ENCODE measurements at places on chromosomes 6 and 20. TPM values are rescaled to one million over a fixed set of nuclear protein-coding genes. Genes with fewer than 3 reads are reported as not detected.

HSD17B8 gene
- 9.5 TPM for polyA plus RNA-seq

RNASET2 gene
- 9.3 TPM for polyA plus RNA-seq

TRIM31 gene
- polyA plus RNA-seq = 3.3 TPM

CSNK2B gene
- 134 TPM for polyA plus RNA-seq

- no peak for DNase-seq
These were observed 20.6 kb upstream of the FABP7 start for GRCh38 chr6:122758927-122759334.

CSE1L gene
- polyA plus RNA-seq = 113 TPM

GRCh38 chr20:35179292-35180212, 7.7 kb downstream of the PROCR start:
- DNase-seq = no peak

DNA sequence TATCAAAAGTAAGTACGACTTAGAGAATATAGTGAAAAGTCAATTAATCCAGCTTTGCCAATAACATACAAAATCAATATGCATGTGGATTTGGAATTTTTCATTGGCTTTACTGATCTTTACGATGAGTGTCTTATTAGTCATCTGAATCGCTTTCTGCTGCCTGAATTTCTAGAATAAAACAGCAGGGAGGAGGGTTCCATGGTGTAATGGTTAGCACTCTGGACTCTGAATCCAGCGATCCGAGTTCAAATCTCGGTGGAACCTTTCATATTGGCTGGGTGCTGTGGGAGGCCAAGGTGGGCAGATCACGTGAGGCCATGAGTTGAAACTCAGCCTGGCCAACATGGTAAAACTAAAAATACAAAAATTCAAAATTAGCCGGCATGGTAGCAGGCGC, 448.8 kb downstream of the RNF144B start:
- DNase-seq = peak; percentile 15

DNA sequence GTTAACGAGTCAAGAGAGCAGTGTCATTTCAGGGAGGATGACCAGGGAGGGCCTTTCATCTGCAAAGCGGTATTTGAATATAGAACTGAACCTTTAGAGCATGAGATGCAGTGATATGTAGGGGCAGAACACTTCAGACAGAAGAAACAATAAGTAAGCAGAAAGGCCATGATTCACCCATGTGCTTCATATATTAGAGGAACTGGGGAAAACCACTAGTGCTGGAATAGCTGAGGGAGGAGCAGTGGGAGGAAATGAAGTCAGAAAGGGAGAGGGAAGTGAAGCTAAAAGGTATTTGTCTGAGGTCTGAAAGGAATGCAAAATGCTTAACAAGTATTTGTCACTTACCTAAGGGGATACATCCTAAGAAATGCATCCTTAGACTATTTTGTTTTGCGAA, 391.2 kb downstream of the ADGRB3 start:
- DNase-seq = no peak

DNA sequence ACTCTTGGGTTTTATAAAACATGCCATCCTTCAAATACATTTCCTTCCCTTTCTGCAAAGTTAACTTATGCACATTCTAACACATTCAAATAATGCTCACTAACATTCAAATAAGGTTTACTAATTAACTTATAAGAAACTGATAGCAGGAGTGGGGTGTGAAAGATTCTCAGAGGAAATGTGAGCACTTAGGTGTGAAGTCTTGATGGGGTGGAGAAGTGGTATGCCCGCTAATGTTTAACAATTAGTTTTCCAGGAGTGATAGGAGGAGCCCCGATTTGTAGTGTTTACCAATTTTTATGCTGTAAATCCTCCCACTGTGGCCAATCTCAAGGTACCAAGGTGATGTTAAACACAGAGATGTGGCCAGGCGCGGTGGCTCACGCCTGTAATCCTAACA, 18.3 kb upstream of the DSN1 start:
- no peak for DNase-seq

GRCh38 chr20:51036827-51037531, 14.1 kb upstream of the KCNG1 start:
- DNase-seq = no peak

SLC26A8 gene
- not detected for polyA plus RNA-seq

TIAM2 gene
- 2.5 TPM for polyA plus RNA-seq

- DNase-seq = no peak
These were observed 190.8 kb downstream of the MTFR2 start for GRCh38 chr6:136059308-136059707.

GRCh38 chr20:63850689-63851547, 10.4 kb upstream of the ABHD16B start:
- DNase-seq = no peak

GRCh38 chr20:9359561-9360308, 154.7 kb upstream of the LAMP5 start:
- DNase-seq = peak; percentile 60

GRCh38 chr6:150373260-150373701, 4.5 kb downstream of the IYD start:
- no peak for DNase-seq

TOMM6 gene
- 254 TPM for polyA plus RNA-seq

- DNase-seq = peak; percentile 24
These were observed 67.9 kb downstream of the ZHX3 start for GRCh38 chr20:41249411-41250281.

DNA sequence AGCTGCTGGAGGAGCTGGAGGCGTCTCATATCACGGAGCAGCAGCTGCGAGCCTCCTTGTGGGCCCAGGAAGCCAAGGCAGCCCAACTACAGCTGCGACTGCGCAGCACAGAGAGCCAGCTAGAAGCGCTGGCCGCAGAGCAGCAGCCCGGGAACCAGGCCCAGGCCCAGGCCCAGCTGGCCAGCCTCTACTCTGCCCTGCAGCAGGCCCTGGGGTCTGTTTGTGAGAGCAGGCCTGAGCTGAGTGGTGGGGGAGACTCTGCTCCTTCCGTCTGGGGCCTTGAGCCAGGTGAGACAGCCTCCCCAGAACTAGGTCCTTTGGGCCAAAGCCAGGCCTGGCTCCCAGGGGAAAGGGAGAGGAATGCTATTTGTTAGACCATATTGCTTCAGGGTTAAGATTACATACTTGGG, 31.7 kb downstream of the C20orf173 start:
- no peak for DNase-seq

GRCh38 chr6:83860359-83860755, 868 bp downstream of the CYB5R4 start:
- no peak for DNase-seq

HSF2 gene
- polyA plus RNA-seq = 9.2 TPM

GRCh38 chr6:157530126-157530525, 149.1 kb downstream of the ZDHHC14 start:
- DNase-seq = no peak

DNA sequence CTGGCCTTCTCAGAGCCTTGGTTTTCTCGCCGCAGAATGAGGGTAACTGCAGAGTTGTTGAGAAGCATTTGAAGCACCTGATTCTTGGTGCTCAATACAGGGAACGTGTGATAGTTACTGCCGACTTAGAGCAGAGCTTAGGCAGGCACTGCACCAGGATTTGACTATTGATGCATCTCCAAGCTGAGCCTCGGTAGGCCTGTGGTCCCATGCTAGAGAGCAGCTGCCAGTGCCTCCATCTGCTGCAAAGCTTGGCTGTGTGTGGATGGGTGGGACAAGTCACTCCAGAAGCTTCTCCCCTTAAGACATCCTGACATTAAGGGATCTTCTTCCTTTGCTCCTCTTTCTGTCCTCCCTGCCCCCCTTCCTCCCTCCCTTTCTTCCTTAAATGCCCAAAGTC, 40.9 kb downstream of the FAM209B start:
- DNase-seq = no peak

HLA-DMB gene
- 3.0 TPM for polyA plus RNA-seq

DNA sequence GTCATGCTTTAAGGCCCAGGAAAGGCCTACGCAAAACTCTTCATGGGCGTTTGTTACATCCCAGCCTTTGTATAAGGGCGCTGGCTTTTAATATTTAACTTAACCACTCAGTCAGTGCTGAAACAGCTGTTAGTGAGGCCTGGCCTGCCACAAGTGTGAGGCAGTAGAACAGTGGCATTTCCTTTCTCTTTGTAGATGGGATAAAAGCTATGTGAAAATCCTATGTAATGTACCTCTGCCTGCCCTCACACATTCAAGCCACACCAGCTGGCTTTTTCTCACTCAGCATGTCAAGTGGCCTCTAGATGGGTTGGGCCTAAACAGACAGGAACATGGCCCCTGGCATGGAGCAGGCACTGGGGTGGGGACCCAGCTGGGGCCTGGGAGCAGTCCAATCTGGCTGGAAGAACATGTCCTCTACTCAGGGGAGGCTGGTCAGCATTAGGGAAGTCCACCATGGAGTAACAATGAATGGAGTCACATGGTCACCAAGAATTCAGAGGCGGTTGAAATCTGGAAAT, 20.7 kb downstream of the CGA start:
- no peak for DNase-seq

FOXF2 gene
- 12.3 TPM for polyA plus RNA-seq

DNA sequence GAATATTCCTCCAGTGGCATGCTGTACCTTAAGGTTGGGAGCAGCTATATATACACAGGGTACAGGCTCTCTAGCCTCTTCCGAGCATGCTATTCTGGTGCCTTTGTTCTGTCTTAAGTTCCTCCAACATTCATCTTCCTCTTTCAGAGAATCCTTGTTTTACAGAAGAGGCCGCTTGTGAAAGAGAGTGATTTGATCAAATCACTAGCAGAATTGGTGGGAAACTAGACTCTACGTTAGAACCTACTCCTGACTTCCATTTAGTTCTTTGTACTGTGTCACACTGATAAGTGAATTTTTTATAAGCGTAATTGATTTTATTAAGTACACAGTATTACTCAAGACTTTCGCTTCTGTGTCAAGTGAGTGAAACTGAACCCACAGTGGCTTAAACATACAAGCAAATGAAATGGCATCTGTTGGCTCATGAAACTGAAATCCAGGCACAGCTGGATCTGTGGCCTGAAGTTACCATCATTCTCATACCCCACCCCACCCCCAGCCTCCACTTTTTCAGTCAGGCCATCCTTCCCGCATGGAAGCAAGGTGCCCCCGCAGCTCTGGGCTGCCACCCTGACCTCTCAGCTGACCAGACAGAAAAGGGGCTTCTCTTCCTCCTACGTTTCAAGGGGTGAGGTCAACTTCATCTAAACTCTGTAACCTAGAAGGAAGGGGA, 102.3 kb downstream of the RPP40 start:
- DNase-seq = no peak

- DNase-seq = no peak
These were observed 87.1 kb downstream of the BACH2 start for GRCh38 chr6:90209527-90209926.

DNA sequence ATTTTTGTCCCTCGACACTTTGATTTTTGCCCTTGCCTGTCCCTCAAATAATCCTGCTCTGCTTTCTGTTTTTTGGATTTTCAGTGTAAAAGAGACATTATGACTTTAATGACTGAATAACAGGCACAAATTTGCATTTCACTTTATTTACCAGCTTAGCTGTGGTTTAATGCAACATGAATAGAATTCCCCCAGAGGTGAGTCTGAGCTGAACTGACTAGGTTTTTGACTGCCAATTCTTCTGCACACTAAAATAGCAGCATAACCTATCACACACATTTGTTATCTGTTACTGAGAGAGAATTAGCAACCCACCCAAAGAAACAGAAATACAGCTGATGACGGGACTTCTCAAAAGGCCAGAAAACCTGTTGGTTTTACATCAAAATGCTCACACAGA, 3.9 kb upstream of the RBM24 start:
- DNase-seq = no peak

GRCh38 chr20:43244647-43245046, 54.9 kb upstream of the PTPRT start:
- no peak for DNase-seq

DNA sequence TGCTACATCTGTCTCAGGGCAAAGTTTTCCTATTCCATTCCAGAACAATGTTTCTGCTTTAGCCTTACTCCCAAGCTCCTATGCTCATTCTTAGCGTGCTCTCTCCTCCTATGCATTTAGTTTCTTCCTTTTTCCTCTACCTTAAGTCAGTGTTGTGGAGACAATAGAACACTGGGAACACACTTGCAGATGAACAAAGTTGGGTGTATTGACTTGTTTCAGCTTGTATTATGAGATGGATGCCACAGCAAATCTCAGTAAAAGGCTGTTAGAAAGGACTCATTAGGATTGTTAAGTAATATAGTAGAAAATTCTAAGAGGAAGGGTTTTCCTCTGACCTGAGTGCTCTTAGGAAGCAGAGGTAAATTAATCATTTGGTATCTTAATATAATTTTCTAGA, 48.4 kb downstream of the BMP5 start:
- DNase-seq = no peak

- DNase-seq = no peak
These were observed 5.8 kb downstream of the DDR1 start for GRCh38 chr6:30889921-30890645.

DNA sequence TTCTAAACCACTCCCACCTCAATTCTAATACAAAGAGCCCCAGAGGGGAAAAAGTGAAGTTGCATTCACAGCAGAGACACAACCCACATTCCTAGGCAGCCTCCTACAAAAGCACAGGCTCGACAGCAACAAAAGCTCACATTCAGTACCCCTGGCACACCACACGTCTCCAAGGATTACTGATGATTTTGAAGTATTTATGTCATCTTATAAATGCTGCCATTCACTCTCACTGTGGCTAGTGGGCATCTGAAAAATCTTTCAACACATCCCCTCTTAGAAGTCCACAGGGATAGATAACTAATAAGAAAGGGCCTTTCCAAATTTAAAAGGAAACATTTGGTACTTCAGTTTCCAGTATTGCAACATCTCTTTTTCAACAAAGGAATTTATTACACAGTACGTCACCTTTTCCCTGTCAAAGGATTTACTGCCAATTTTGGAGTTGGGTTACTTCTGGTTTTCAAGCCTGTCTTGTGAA, 146.7 kb downstream of the TASP1 start:
- peak; percentile 25 for DNase-seq
